GOT3 (cell line): ENCODE measurements at places on chromosomes 6 and 20.

DNA sequence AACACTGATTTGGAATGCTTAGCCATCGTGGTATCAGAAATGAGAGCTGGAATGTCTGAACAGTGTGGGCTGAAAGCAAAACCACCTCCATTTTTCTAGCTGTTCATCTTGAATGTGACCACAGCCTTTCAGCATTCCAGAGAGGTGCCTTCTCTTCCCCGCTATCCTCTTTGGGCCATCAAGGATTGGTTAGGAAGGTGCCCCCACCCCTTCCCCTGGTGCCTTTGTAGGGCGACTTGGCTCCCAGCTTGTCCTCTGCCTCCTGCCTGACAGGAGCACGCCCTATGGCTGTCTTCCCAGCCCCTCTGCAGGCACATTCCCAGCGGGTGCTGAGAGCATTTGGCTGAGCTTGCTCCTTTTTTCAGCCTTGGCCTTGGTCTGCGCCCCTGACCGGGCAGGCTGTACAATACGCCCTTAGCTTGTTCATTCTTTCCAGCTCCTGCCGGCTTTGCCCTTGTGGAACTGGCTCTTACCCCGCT lies 97.5 kb downstream of the ARMC2 start:
- no peak for DNase-seq

DNA sequence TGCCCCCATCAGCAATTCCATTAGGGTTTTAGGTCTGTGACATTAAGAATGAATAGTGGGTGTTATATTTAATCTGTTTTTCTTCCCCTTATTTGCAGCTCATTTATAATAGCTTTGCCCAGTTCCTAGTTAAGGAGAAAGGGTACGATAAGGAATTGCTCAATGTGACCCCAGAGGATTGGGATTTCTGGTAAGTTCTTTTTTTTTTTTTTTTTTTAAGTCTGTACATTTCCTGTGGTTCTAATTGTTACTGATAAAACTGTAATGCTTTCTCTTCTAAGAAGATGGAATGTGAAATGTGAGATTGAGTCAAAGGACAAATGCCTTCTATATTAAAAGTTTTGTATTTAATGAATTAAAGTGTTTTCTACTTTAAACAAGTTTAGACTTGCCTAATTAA lies 5.5 kb downstream of the NT5DC1 start:
- DNase-seq, result no peak

DNA sequence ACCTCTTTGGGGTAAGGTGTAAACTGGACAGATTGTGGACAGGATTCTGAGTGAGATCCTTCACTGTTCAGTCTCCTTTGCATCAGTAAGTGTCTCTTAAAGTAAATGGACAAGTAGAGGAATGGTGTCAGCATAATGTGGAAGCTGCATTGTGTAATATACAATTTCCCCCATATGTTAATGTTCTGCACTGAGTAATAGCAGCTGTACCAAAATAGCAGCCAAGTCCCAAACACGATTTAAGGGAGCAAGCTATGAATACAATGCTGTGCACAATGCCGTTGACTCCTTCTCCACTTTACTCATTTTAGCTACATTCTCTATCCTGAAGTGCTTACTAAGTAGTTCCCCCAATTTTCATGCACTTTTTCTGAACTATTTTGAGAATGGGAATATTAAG lies 21.1 kb upstream of the TRIM26 start:
- DNase-seq, result no peak

GRCh38 chr20:21510414-21511384 lies 3.2 kb downstream of the NKX2-2 start:
- DNase-seq, result no peak

GRCh38 chr6:49001856-49002541 lies 461.1 kb downstream of the MMUT start:
- DNase-seq, result no peak
